Pancreas (tissue), 10 donors: ENCODE measurements at places on chromosomes 5 and 9. TPM values are rescaled to one million over a fixed set of nuclear protein-coding genes. Genes with fewer than 3 reads are reported as not detected.

Gene MCTP1
- polyA plus RNA-seq, result 1.5 TPM

- DNase-seq, result no peak
Observed at GRCh38 chr9:93682155-93682968, 106.0 kb downstream of the PHF2 start.

Gene SWI5
- polyA plus RNA-seq, result 10.5 TPM

DNA sequence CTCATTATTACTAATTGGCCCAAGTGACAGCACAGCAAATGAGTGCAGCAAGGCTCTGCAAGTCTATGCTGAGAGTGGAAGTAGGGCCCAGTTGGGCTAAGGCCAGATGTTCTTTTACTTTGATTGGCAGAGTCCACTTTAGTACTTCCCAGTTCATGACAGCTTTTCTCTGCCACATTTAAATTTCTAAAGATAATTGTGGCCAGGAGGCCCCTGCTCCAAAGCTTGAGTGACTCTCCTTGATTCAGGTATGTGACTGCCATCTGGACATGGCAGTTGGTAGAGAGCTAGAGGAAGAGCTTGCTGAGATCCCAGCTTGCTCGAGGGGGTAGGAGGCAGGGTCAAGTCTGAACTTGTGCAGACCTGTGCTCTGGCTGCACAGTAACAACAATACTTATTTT, 154.1 kb downstream of the CARTPT start:
- DNase-seq, result no peak

GRCh38 chr9:33372900-33373299, 29.5 kb downstream of the AQP7 start:
- peak; percentile 8 for DNase-seq

GRCh38 chr9:38713426-38713825, 6.5 kb downstream of the FAM240B start:
- DNase-seq, result no peak

Gene PCDHA10
- 0.16 TPM for polyA plus RNA-seq

Gene CATSPER3
- 1.7 TPM for polyA plus RNA-seq

DNA sequence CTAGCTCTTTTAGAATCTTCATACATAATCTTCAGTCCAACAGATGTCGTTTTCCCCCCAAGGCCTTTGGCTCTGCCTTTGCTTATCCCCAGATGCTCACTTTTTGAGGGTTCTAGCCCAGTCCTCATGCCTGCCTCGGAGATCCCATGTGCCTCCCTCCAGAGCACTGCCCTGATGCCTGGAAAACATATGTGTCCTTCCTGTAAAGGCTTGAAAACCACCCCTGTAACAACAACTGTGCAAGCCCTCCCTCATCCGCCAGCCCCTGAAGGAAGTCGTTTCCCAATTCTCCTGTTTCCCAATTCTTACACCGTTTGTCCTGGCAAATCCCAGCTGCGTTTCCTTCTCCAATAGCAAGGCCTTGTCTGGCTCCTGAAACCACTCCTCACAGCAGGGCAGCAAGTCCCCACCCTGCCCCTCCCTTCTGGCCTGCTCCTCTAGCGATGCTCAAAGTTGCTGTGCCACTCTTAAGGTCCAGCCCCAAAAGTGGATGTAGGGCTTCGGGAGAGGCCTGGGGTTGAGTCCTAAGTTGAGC, 52.2 kb downstream of the SLC36A1 start:
- no peak for DNase-seq

Gene EGFLAM
- 2.4 TPM for polyA plus RNA-seq

- no peak for DNase-seq
Observed at GRCh38 chr9:92147852-92148180, 32.6 kb upstream of the SPTLC1 start.

Gene LMX1B
- polyA plus RNA-seq, result 0.30 TPM

GRCh38 chr9:97387936-97388684, 23.8 kb upstream of the TDRD7 start:
- no peak for DNase-seq

Gene PITX1
- polyA plus RNA-seq, result 0.12 TPM

Gene TLE4
- polyA plus RNA-seq, result 4.1 TPM

- no peak for DNase-seq
Observed at GRCh38 chr5:17354265-17354664, 136.8 kb downstream of the BASP1 start.

DNA sequence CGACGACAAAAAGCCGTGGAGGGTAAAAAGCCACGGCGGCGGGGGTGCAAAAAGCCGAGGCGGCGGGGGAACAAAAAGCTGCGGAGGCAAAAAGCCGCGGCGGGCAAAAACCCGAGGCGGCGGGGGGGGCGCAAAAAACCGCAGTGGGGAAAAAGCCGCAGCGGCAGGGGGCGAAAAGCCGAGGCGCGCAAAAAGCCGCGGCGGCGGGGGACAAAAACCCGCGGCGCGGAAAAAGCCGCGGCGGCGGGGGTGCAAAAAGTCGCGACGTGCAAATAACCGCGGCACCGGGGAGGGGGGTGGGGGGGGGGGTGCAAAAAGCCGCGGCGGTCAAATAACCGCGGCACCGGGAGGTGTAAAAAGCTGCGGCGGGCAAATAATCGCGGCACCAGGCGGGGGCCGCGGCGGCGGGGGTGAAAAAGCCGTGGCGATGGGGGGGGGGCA, 511.5 kb downstream of the FOXD4L5 start:
- peak; percentile 44 for DNase-seq

DNA sequence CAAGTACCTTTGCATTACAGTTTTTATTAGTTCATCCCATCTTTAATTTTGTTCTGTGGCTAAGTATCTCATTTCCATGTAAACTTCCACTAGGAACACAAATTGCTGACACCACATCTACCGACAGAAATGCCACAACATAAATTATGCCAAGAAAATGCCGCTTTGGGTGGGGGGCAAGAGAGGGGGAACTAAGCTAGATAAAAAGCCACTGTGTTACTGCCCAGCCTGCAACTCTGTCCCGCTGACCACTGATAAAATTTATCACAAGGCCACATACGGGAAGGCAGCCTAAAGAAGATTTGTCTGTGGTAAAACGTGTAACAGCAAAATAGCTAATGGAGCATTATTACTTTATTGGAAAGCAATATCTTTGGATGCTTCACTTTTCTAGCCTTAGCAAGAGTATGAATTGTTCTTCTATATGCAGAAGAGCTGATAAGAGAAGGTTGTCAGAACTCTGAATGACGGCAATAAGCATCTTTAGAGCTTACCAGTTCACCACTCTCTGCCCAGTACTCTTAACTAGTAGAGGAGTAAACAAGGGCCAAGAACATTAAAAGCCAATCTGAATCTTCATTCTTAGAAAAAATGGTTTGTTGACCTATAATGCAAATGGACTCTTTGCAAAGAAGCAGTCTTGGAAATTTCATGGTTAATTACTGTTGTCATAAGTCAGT, 172.2 kb upstream of the MEF2C start:
- DNase-seq, result no peak

Gene PTGES
- polyA plus RNA-seq, result 0.75 TPM

DNA sequence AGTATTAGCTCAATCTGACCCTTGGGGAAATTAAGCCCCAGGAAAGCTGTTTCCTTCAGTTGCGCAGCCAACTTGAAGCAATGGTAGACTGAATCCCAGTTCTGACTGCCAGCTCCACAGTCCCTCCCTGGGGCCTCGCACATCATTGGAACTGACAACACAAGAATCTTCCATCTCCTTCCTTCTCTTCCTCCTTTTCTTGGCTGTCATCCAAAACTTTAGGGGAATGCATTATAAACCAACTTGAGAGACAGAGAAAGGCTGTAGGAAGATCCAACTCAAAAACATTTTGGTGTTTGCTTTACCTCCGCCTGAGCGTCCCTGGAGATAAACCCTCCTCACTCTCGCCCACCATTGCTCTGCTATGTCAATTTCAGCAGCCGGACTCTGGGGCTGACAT, 16.6 kb downstream of the KCNIP1 start:
- no peak for DNase-seq

- DNase-seq, result no peak
Observed at GRCh38 chr5:164289526-164289925, 784.1 kb downstream of the MAT2B start.

DNA sequence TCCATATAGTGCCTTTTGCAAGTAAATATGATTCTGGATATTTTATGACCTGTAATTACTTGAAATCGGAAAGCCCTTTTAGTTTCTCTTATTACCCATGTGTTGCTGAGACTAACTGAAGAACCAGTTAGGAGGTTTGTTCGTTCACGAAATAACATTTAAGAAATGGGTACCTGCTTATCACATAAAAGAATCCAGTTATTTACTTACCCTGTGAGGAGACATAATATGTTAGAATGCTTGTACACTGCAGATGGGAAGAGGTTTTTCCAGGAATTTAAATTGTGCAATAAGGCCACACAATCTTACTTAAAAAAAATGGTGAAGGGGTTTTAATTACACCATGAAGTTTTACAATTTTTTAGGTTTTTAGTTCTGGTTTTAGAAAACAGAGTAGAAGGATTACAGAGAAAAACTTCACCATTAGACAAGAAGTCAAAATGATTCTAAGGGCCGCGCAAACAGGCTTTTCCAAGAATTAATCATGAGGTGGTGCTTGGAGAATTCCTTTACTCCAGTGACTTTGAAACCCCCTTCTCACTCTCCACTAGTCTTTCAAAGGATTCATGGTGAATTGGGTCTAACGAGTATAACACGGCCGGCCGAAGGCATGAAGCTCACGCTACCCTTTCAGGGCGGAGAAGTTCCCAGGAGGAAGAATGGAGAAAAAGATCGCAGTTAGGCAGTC, 1.1 kb upstream of the PTGER4 start:
- DNase-seq, result no peak

- no peak for DNase-seq
Observed at GRCh38 chr9:81069038-81069795, 620.1 kb downstream of the TLE1 start.

GRCh38 chr5:43661102-43661501, 58.1 kb downstream of the NNT start:
- no peak for DNase-seq

Gene NOXA1
- 40.0 TPM for polyA plus RNA-seq

GRCh38 chr9:121023064-121023463, 27.0 kb downstream of the C5 start:
- DNase-seq, result no peak

Gene LHX3
- not detected for polyA plus RNA-seq

GRCh38 chr5:126354858-126355731, 68.1 kb upstream of the GRAMD2B start:
- no peak for DNase-seq

DNA sequence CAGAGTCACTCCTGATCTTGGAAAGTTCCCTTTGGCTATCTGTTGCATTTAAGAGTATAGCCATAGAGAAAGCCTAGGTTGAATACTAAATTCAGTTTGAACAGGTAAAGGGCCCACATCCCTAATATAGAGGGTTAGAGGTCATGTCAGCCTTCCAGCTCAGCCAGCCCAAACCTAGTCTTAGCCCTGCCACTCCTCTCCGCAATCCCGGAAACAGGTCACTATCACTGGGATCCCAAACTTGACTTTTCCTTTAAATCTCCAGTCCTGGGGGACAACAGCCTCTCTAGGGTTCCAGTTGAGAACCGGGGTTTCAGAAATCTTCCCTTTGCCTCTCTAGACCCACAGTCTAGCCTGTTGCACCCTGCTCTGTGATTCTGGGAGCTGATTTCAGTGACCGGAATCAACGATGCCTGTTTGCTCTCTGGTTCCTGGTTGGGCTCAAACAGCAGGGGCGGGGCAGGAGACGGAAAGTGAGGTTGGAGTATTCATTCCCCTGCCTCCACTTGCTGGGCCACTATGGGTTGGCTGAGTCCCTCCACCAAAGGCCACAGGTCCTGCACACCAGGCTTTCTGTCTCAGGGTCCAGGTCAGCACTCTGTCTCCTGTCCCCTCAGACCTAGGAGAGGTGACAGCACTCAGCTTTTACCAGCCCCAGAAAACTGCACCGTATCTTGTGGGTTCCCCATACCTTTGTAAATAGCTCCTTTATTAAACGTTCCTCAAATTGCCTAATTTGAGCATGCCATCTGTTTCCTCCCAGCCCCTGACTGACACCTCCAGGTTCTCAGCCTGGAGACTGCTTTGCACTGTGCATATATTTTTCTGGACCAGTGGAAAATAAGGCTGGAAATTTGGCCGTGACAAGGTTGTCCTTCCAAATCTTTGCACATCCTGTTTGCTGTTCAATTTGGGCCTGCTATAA, 23.8 kb upstream of the CPEB4 start:
- DNase-seq, result no peak

GRCh38 chr5:34915856-34916192, 313 bp downstream of the BRIX1 start:
- DNase-seq, result no peak

Gene TEX48
- not detected for polyA plus RNA-seq

Gene RLN1
- polyA plus RNA-seq, result not detected

DNA sequence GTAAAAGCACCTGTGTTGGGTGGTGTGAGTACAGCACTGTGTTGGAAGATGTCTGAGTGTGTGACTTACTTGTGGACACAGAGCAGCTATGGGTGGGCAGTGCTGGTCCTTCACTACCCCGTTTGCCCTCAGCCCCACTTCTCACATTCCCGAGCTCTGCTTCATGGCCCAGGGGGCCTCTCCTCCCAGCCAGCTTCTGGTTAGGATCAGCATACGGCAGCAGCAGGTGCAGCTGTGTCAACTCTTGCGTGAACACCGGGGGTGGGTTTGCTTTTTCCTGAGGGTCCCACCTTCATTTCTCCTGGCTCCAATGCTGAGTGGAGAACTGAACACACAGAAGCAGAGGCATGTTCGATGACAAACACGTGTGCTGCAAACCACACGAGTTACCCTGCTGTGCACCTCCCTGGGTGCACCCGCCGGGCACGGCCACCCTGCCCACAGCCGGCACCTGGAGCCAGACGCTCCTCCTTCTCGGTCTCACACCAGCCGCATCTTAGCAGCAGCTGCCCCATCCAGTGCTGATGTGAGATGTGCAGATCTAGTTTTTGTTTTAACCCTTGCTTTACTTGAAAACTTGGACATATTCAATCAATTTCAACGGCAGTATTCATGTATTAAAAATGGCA, 14.9 kb upstream of the SLC6A3 start:
- DNase-seq, result no peak

- DNase-seq, result no peak
Observed at GRCh38 chr5:113236536-113237288, 198.1 kb downstream of the TSSK1B start.

- no peak for DNase-seq
Observed at GRCh38 chr5:111398013-111398412, 114.3 kb downstream of the STARD4 start.

Gene DPYSL3
- polyA plus RNA-seq, result 4.8 TPM

Gene DDX4
- polyA plus RNA-seq, result 0.02 TPM

- no peak for DNase-seq
Observed at GRCh38 chr5:21212026-21212425, 1224.0 kb upstream of the CDH18 start.

Gene MEIKIN
- polyA plus RNA-seq, result not detected

DNA sequence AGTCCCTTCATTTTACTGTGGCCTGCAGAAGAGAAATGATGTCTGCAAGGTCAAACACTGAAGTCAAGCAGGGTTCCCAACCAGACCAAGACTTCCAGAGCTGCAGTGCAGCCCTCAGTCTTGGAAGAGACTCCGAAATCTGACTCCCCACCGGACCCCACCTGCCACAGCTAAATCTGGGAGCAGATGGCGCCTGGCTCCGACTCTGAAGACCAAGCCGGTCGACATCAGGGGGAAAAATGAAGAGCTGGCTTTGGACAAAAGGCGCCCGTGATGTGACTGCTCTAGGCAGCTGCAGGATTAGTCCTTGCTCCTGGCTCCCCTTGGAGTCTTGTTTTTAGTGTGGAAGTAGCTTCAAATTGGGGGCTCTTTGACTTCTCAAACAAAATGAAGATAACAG, 72.4 kb upstream of the ZNF622 start:
- DNase-seq, result no peak

Gene CCDC171
- polyA plus RNA-seq, result 2.9 TPM

GRCh38 chr9:112142420-112142819, 32.7 kb downstream of the SUSD1 start:
- no peak for DNase-seq

GRCh38 chr5:136425921-136426320, 60.6 kb upstream of the TRPC7 start:
- DNase-seq, result no peak

Gene MLANA
- not detected for polyA plus RNA-seq

Gene IFNK
- polyA plus RNA-seq, result not detected

Gene CEL
- 4,565 TPM for polyA plus RNA-seq

Gene C9
- not detected for polyA plus RNA-seq

Gene ZNF366
- 0.46 TPM for polyA plus RNA-seq
